MV-4-11 (cell line): ENCODE measurements at places on chromosomes 5 and 9.

- DNase-seq = no peak
These were observed 10.7 kb downstream of the PHYKPL start for GRCh38 chr5:178221853-178222252.

DNA sequence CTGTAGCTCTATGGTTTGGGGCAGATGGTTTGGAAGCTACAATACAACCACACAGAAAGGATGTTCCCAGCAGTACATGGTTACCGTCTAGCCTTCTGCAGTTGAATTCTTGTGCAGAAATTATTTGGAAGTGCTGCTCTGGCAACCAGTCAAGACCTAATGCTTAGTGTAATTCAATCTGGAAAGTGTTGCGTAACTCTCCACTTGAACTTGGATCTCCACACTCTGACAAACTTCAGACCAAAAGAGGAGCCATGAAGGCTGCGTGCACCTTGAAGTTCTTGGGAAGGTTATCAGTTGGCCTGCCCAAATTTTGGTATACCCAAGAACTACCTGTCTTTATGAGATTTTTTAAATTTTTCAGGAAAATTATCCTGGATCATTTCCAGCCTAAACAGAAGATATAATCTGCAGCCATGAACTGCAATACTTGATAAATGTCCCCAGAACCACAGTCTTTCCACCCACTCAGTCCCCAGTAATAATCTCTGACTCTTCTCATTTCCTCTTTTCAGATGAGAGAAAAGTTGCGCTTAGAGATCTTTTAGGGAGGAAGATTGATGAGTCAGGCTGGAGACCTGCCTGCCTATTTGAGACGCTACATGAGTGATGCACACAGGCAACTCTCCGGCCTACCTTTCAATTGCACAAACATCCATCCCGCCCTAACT is 159.9 kb downstream of the FANCC start:
- peak; percentile 91 for DNase-seq

GRCh38 chr5:33480876-33481275 is 40.1 kb downstream of the TARS1 start:
- no peak for DNase-seq

DNA sequence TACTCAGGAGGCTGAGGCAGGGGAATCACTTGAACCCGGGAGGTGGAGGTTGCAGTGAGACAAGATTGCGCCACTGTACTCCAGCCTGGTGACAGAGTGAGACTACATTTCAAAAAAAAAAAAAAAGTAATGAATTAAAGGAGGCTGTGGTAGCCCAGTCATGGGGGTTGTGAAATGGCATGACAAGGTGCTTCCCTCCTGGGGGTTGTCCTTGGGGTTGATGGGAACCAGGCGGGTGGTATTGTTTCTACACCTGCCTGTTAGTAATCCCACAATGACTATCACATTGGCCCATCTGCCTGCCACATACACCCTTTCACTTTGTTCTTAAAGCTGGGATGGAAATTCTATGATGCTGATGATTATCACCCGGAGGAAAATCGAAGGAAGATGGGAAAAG is 5.6 kb downstream of the IDNK start:
- DNase-seq = no peak

DNA sequence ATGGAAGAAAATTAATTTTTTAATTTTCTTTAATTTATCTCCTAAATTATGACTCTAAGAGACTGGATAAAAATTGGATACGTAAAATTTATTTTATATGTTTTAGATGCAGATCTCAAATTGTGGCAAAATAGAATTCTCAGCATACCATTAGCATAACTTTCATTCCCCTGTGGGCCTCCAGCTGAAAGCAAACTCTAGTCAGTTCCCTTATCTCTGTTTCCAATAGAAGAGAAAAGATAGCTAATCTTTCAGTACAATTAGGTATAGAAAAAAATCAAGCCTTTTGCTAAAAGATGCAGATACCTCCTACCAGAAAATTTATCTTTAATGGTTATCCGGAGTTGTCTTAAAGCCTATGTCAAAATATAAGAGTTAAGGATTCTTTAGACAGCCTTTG is 1530.6 kb downstream of the EFNA5 start:
- no peak for DNase-seq

GRCh38 chr5:97762483-97762882 is 579.4 kb upstream of the RIOK2 start:
- DNase-seq = no peak

GRCh38 chr5:126460977-126461376 is 37.8 kb downstream of the GRAMD2B start:
- DNase-seq = no peak

DNA sequence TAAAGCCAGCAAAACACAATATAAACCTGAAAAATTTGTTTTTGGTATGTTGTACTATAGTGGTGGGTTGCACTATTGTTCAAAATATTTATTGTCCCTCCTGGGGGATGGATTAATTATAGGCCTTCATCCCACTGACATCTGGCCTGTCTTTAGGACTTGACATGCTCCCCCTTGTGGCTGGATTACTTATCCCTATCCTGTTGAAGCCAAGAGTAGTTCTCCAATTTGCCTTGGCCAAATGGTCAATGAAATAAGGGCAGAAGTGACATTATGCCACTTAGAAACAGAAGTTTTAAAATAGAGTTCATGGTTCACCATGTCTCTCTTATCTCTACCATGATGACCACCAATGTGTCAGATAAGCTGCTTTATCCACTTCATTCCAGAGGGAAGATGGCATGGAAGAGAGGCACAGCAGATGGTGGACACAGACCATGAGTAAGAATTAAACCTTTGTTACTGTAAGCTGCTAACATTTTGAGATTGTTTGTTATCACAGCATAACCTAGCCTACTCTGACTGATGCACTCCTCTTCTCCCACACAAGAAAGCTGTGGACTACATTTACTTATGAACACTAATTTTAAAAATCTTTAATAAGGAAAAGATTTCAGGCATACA is 29.2 kb upstream of the ARHGEF28 start:
- peak; percentile 36 for DNase-seq

DNA sequence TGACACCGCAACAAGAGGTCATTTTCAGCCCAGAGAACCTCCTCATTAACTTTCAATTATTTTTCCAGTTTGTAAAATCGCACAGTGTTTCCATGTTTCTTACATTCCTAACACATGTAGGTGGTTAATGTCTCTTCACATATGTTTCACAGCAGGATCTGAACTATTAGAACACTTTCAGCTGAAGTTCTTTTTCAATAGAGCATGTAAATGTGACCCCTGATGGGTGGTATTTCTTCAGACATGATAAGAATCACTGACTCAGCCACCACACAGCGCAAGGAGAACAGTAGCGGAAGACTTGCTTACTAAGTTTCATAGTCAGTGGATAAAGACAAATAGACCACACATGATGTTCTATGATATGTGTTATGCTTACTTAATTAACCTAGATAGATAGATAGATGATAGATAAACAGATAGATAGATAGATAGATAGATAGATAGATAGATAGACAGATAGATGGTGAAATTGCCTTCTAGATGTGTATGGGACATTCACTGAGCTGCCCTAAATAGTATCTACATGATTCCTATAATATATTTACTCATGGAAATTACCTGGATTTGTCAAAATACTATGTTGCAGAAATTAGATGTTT is 1992.1 kb upstream of the NUDT12 start:
- DNase-seq = no peak

DNA sequence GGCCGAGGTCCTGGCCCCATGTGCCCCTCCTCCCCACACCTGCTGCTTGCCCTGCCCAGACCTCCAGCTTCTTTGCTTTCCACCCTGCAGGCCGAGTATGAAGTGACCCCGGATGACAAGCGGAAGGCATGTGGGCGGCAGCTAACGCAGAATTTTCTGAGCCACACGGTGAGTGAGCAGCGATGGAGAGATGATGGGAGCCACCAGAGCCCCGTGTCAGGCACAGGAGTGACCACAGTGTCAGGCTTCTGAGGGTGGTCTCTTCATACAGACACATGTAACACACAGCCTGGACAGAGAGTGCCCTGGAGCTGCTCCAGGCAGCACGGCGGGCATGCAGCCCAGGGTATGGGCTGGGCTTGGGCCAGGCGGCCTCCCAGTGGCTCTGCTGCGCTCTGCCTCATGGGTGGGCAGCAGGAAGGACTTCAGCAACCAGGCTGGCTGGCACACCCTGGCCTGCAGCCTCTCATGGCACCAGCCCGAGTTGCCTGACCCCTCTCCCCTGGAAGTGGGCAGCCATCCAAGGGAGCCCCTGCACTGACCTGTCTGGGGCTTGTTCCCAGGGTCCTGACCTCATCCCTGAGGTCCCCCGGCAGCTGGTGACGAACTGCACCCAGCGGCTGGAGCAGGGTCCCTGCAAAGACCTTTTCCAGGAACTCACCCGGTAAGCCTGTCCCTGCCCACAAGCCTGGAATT is 5.8 kb downstream of the GRK6 start:
- no peak for DNase-seq
